ENCODE measurements at places on chromosomes 7 and 10. TPM values are rescaled to one million over a fixed set of nuclear protein-coding genes. Genes with fewer than 3 reads are reported as not detected.

NME8 gene
- 1.5 TPM for total RNA-seq

PNLIP gene
- total RNA-seq = not detected

DNA sequence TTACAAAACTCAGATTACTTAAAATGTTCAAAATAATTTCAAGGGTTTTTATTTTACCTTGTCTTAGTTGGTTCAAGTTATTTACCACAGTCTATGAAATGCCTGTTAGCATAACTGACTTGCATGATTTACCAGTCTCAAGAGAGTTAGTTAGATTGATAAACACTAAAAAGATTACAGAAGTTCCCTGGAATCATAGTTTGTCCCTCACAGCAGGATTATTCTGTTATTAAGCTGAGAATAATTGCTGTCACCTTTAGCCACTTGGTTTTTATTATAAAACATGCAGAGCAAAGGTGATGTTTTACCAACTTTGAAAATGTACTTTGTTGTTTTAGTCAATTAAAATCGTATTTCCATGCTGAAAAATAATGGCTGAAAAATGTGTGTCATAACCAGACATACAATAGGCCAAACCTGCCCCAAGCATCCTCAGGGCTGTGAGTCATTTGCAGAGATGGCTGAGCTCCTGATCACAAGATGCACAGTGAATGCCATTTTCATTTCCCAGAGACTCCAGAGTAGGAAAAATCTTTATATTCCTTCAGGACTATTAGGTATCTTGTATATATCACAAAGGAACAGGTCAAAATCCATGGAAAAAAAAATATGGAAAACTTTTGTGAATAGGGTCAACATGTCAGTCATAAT lies 87.8 kb upstream of the DKK1 start:
- no peak overlapping the region for H3K27ac ChIP-seq
- H3K4me3 ChIP-seq = no peak overlapping the region
- peak; percentile 55 for DNase-seq

DNA sequence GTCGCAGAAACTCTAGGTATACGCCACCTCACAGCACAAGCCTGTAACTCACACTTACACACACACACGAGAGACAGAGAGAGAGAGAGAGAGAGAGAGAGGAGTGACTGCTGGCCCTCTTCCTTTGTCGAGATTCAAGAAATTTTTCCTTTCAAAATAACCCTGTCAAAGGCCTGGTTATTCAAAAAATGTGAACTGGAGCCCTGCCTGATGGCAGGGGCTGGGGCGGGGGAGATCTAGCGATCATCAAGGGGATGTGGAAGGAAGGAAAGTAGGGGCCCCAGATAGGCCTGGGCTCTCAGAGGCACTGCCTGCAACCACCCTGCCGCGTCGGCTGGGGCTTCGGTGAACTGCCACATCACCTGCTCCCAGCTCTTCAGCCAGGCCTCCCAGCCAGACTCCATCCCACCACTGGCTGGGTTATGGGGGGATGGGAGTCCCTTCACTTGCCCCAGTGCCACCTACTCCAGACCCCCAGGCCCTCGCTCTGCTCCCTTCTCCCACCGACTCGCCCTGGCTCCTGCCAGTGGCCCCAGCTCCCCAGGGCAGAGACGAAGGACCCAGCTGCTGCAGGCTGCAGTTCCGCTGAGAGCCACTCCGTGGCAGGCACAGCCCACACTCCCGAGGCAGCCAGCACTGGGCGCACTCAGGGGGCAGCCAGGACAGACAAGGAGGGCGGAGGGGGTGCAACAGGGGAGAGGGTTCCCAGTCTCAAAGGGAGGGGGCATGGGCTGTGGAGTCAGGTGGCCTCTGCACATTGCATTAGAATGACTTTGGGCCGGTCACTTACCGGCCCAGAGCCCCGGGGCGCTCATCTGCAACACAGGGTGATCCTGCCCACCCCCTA lies 15.3 kb downstream of the KCNH2 start:
- no peak overlapping the region for H3K27ac ChIP-seq
- peak; percentile 31 for DNase-seq
- H3K36me3 ChIP-seq = no peaks in the 10 kb centered on the region
- no peaks in the 10 kb centered on the region for H3K4me1 ChIP-seq

- no peak for DNase-seq
- H3K27ac ChIP-seq = no peak overlapping the region
- H3K4me1 ChIP-seq = peaks cover 9% of the 10 kb centered on the region
These were observed 2.8 kb downstream of the WDR86 start for GRCh38 chr7:151406886-151407583.

GRCh38 chr7:116071629-116072028 lies 41.1 kb upstream of the TFEC start:
- peaks cover 71% of the 10 kb centered on the region for H3K27me3 ChIP-seq
- H3K36me3 ChIP-seq = no peaks in the 10 kb centered on the region
- H3K27ac ChIP-seq = no peak overlapping the region

- H3K4me3 ChIP-seq = no peak overlapping the region
- H3K4me1 ChIP-seq = peaks cover 42% of the 10 kb centered on the region
- H3K36me3 ChIP-seq = no peaks in the 10 kb centered on the region
- H3K27ac ChIP-seq = peak overlapping the region; percentile 56
- H3K27me3 ChIP-seq = no peaks in the 10 kb centered on the region
These were observed 48.2 kb upstream of the SMNDC1 start for GRCh38 chr10:110352930-110353243.

ASZ1 gene
- total RNA-seq = not detected

- no peaks in the 10 kb centered on the region for H3K27me3 ChIP-seq
- H3K4me1 ChIP-seq = no peaks in the 10 kb centered on the region
- DNase-seq = no peak
- no peak overlapping the region for H3K27ac ChIP-seq
These were observed 82.0 kb downstream of the MICALL2 start for GRCh38 chr7:1377111-1377909.

DNA sequence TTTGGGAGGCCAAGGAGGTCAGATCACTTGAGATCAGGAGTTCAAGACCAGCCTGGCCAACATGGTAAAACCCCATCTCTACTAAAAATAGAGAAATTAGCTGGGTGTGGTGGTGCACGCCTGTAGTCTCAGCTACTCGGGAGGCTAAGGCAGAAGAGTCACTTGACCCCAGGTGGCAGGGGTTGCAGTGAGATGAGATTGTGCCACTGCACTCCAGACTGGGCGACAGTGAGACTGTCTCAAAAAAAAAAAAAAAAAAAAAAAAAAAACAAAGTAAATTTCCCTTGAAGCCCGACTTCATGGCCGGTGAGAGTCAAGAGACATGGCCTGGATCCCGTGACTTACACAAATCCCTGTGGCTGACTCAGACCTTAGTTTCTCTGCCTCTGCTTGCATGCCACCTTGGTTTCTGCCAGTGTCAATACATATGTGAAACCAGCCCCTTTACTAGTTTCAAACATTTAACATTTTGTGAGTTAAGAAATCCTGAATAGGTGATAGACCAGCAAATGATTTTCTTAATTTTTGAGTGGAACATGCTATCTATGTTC lies 62.8 kb downstream of the ZEB1 start:
- H3K36me3 ChIP-seq = no peaks in the 10 kb centered on the region
- peak; percentile 38 for DNase-seq
- H3K27ac ChIP-seq = no peak overlapping the region
- H3K4me3 ChIP-seq = no peak overlapping the region
- H3K27me3 ChIP-seq = no peaks in the 10 kb centered on the region
- H3K4me1 ChIP-seq = no peaks in the 10 kb centered on the region

DNA sequence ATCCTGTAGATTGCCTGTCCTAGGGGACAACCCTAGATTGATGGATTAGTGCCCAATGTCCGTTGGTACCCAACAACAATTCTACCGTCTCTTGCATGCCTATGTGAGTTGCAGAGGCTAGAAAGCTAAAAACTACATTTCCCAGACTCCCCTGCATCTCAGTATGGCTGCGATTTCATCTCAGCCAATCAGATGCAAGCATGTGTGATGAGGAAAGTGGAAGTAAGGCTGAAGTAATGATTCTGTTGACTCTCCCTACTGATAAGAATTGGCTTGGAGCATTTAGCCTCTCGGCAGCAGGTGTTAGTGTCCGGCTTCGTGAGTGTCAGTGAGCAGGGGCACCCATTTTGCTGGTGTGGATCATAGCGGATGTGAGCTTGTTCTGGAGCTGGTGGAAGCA lies 171.9 kb downstream of the FGFR2 start:
- H3K4me3 ChIP-seq = no peak overlapping the region
- no peaks in the 10 kb centered on the region for H3K4me1 ChIP-seq
- no peaks in the 10 kb centered on the region for H3K36me3 ChIP-seq
- DNase-seq = peak; percentile 13
- no peak overlapping the region for H3K27ac ChIP-seq
- no peaks in the 10 kb centered on the region for H3K27me3 ChIP-seq

- peaks cover 26% of the 10 kb centered on the region for H3K4me1 ChIP-seq
- H3K27ac ChIP-seq = no peak overlapping the region
- H3K36me3 ChIP-seq = peaks cover 6% of the 10 kb centered on the region
- H3K27me3 ChIP-seq = no peaks in the 10 kb centered on the region
These were observed 29.9 kb upstream of the GALNTL5 start for GRCh38 chr7:151926336-151926712.
